AG04449 (cell line): ENCODE measurements at places on chromosomes 2 and 18.
A peak's percentile ranks its signal among the peaks of the same experiment; 100 is the strongest.

DNA sequence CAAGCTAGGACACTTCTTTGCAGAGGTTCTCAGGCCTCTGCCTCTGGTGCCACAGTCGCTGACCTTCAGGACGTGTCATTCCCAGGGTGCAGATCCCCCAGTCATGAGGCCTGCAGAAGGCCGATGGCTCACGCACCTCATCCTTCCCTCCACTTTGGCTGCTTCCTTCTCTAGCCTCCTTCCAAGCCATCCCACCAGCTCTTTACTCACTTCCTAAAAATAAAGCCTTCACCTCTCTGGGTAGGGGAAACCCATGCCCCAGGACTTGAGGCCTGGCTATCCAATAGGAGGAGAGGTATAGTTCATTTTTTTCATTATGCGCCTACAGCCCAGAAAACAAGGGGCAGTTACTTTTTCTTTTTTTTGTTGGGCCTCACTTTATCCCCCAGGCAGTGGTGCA is 91.4 kb downstream of the B3GNT2 start:
- no peak for DNase-seq

DNA sequence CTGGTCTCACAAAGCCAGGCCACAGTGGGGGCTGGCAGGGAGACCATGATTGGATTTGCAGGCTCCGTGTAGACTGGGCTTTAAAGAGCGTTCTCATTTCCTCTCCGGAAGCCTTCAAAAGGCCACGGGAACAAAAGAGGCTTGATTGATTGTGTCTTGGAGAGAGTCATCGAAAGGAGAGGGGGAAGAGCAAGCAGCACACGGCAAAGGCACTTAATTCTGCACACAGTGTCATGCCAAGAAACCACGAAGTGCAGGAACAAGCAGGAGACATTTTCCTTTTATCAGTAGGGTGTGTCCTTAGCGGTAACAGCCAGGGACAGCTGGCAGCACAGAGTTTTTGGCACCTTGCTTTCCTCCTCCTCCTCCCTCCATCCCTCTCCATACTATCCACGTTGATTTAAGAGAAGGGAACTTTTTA is 47.7 kb downstream of the GLI2 start:
- no peak for DNase-seq

GRCh38 chr2:231486851-231487596 is 22.7 kb upstream of the NCL start:
- no peak for DNase-seq

DNA sequence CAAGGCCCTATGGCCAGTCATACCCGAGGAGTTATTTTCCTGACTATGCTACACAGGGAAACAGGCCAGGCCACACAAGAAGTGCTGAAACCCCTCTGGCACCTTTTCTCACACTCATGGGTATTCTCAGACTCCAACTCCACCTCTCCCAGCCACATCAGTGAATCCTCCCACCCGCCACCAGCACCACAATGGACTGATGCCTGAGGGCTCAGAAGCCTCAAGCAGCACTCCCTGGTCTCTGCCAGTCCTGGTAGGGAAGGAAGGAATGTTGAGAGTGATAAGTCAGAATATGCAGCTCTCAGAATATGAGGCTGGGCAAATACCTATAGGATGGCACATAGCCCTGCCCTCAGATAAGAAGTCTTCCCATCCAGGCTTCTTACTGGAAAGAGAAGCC is 391.1 kb downstream of the ALK start:
- no peak for DNase-seq

GRCh38 chr18:70781860-70782453 is 493.1 kb downstream of the SOCS6 start:
- DNase-seq: no peak

DNA sequence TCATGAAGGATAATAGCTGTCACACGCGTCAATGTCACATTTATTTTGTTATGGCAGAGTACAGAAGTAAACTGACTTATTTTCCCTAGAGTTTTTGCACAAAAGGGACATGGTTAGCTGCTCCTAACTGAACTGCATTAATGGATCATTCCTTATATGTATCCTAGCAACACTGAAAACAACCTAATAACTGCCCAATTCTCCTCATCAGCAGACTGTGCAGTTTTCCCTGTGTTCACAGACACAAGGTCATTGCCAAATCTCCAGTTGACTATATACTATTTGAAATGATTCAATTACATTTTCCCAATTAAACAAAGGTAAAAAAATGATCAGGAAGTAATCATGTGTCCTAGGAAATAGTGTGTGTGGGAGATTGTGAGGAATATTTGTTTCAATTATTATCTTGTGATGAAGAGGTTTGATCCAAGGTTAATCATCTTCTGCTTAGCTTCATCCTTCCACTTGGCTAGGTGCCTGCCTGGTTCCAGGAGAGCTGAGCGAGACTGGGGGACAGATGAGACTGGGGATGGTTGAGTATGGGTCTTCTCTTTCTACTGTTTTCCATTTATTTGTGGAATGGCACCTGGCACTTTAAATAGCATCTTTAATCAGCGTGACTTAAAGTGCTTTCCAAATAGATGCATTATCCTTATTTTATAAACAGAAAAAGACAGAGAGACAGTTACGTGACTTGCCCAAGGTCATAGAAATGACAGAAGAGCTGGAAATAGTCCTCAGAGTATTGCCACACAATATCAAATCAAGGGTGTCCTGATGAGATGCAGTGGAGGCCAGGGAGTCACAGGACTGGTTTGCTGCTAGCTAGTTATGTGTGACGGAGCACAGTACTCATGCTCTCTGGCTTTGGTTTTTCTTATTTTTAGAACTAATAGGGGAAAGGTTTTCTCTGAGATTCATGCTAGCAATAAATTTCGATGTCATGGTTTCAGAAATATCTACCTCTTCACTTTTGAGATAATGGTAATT is 335.6 kb downstream of the PIK3C3 start:
- DNase-seq: no peak

DNA sequence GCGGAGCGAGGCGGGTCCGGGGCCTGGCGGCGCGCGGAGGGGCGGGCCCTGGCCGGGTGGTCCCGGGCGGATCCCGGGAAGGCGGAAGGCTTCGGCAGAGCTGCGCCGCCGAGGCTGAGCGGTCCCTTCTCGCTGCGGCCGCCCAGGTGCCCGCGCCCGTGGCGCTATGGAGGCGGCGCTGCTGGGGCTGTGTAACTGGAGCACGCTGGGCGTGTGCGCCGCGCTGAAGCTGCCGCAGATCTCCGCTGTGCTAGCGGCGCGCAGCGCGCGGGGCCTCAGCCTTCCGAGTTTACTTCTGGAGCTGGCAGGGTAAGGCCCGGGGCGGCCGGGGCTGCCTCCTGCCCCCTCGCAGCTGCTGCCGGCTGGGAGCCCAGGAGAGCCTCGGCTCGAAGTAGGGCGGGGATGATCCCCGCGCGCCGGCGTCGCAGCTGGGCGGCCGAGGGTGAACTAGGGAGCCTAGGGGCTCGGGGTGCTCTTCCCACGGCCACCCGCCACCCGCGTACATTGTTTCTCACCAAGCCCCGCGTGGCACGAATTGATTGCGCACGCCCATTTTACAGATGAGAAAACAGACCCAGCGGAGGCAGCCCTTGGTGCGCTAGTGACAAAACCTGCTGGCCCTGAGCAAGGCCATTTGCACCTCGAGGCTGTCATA is at the start of gene SLC66A3:
Gene SLC66A3, plus strand, starts transcription at position 87 of the 655 bp plus-strand sequence. Its CDS starts 80 bp downstream, at position 167.
- DNase-seq: no peak

- no peak for DNase-seq
These were observed 201.4 kb downstream of the CTNNA2 start for GRCh38 chr2:79714283-79714682.

GRCh38 chr2:133982256-133982655 is 271.6 kb upstream of the MGAT5 start:
- DNase-seq: no peak

DNA sequence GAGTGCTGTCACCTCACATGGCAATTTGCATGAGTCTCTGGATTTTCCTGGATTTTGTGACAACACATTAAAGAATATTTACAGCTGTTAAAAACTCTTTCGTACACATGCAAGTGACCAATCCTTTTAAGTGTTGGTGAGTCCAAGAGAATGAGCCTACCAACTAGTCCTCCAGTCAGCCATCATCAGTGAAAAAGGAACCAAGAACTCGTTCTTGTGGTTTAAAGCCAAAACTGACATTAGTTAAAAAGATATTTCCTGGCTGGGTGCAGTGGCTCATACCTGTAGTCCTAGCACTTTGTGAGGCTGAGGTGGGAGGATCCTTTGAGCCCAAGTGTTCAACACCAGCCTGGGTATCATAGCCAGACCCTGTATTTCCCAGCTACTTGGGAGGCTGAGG is 215.4 kb upstream of the ITGA4 start:
- no peak for DNase-seq

DNA sequence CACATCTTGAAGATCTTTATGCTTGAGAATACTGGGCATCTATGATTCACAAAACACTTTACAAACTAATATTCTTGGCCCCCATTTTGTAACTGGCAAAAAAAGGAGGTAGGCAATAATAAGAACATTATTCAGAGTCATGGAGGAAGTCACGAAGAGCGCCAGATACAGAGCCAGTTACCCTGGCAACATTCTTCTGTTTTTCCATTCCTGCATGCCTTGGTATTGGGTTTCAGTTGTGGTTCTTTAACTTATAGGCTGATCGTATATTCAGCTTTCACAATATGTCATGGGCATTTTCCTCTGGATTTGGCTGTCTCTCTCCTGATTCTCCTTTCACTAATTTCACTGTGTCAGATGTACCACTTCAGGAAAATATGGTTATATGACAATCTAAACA is 234.7 kb downstream of the HRH4 start:
- DNase-seq: no peak

GRCh38 chr2:236163471-236164200 is 4.5 kb downstream of the GBX2 start:
- no peak for DNase-seq

- no peak for DNase-seq
These were observed 113.4 kb upstream of the TANK start for GRCh38 chr2:161046876-161047275.

DNA sequence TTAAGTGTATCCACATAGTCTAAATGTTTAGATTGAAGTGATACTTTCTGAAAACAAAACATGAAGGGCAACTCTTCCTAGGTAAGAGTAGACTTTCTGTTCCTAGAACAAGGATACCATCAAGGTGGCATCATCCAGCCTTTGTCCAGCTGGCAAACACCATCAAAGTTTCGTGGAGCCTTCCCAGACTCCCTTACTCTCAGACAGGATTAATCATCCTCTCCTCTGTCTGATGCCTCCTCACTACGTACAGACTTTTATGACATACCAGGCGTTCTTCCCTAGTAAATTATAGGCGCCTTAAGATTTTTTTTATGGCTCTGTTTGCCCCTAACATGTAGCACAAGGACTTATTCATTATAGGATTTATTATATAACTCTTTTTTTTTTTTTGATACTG is 29.4 kb upstream of the ASNSD1 start:
- DNase-seq: peak; percentile 29

DNA sequence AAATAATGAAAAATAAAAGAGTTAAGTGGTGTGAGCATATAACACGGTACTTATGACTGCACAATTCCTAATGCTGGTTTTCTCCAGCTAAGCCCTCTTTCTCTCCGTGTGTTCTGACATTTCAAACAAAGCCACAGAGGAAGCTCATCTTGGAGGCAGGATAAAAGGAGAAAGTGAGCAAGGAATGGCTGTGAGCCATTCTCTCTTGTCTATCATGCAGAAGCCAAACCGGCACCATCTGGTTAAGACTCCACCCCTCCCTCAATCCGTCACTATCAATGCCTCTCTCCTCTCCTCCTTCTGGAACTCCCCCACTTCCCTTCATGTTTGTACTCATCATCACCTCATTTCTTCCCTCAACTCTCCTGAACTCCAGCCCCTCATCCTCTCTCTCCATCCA is 210.4 kb downstream of the TMEM163 start:
- no peak for DNase-seq

DNA sequence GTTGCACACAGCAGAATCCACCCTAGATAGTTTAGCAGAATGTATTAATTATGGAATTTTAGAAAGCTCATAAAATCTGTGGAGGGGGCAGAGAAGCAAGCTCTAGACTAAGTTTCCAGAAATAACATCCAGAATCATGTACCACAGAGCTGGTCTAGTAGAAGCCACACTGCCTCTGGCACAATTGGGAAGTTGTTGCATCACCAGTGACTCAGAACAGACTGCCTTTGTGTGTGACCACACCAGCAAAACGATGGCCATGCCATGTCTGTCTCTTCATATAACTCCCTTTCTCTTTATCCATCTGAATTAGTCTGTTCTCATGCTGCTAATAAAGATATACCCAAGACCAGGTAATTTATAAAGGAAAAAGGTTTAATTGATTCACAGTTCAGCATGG is 158.9 kb downstream of the CCDC148 start:
- DNase-seq: no peak

- DNase-seq: no peak
These were observed 998 bp upstream of the SLC66A3 start for GRCh38 chr2:11154016-11154922.

GRCh38 chr2:46134531-46135227 is 162.5 kb upstream of the EPAS1 start:
- DNase-seq: no peak

GRCh38 chr2:33337385-33337960 is 139.0 kb upstream of the RASGRP3 start:
- no peak for DNase-seq

DNA sequence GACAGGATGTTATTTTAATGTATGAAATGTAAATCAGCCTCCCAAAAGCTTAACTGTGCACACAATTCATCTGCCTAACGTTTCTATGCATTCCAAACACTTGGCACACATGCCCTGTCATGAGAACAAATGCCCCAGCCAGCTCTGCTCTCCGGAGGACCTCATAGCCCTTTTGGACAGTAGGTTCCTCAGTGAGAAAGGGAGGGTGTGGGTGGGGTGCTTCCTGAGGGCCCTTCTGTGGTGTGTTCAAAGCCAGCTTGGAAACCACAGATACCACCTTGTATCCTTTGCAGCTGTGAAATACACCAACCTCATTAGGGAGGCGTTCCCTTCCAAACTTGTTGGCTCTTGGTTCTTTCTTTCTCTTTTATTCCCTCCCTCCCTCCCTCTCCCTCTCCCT is 102.2 kb upstream of the ASB18 start:
- DNase-seq: no peak

DNA sequence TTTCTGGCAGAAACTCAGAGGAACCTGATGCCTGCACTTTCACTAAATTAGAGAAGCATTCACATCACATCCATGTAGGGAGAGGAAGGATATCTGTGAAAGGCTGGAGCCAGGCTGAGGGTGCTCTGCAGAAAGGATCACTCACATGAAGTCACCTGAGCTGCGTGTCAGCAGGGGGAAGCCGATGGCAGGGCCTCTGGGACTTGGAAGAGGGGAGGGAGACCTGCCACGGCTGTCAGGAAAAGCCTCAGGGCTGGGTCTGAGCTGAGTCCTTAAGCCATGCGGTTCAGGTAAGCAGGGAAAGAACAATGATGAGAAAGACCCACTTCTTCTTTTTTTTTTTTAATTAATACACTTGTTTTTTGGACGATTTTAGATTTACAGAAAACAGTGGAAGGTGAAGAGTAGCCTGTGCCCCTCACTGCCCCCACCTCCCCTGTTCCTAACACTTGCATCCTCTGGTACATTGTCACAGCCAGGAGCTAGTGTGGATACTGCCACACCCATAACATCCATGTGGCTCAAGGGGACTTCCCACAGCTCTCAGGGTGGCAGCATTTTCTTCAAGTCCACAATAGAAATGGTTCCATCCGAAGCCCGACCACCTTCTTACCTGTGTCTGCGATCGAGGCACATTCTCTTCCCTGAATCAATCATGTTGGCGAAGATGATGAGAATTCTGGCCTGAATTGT is 156.5 kb upstream of the TPO start:
- no peak for DNase-seq
